Mesangial cell (primary cell): ENCODE measurements at places on chromosomes 2 and 18. TPM values are rescaled to one million over a fixed set of nuclear protein-coding genes. Genes with fewer than 3 reads are reported as not detected.

NAT8 gene
- not detected in 2 replicates for total RNA-seq

INHA gene
- total RNA-seq, result 1.0 TPM in 1 of 2 replicates, not detected in the other

FEV gene
- total RNA-seq, result not detected in 2 replicates

TIMM21 gene
- total RNA-seq, result 8.5 and 31.0 TPM in 2 replicates

GAD1 gene
- total RNA-seq, result not detected in 2 replicates

LYG2 gene
- not detected in 2 replicates for total RNA-seq

GALNT3 gene
- 16.4 and 21.2 TPM in 2 replicates for total RNA-seq

NPHP1 gene
- total RNA-seq, result 2.6 and 4.1 TPM in 2 replicates

TMEM37 gene
- total RNA-seq, result 1.6 and 12.9 TPM in 2 replicates

AQP12B gene
- total RNA-seq, result not detected in 2 replicates

RNF181 gene
- total RNA-seq, result 167 and 184 TPM in 2 replicates

RAB6C gene
- not detected in 2 replicates for total RNA-seq
